ENCODE measurements at places on chromosomes 11 and 22.
A peak's percentile ranks its signal among the peaks of the same experiment; 100 is the strongest.

- DNase-seq = no peak
Observed at GRCh38 chr11:113137713-113138529, 176.5 kb upstream of the TTC12 start.

GRCh38 chr22:24424901-24425775 is 2.3 kb upstream of the ADORA2A start:
- DNase-seq = no peak

DNA sequence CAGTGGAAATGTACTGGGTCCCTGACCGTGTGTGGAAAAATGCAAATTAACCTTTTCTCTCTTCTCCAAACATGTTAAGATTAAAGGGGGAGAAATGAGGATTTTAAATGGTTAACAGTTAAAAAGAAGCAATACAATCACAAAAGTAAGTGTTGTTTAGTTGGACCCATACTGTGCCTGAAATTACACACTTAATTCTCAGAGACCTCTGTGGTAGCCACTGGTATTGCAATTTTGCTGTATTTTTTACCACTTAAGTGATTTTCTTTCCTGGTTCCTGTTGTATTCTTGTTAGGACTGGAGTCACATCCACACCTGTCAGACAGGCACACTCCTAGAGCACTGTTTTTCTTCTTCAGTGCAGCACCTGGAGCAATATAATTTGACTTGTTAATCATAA is 179.6 kb upstream of the PDGFD start:
- DNase-seq = no peak

DNA sequence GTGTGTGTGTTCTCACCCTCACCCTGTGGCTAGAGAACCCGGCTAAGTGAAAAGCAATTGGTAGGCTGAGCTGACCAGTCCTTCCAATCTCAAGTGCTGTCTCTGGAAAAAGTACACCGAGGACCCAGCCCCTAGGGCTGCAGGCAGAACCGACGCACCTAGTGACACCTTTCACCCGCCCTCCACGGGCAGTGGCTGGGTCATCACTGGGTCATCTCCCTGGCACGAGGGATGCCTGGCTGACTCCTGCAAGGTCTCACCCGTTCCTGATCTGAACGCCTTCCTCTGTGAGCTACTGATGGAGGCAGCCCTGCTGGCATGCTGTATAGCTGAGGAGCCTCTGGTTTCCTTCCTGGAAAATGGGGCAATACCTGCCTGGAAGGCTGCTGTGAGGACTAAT is 311.5 kb downstream of the NTM start:
- no peak for DNase-seq

GRCh38 chr11:1938343-1939005 is 8.7 kb upstream of the MRPL23 start:
- DNase-seq = no peak

DNA sequence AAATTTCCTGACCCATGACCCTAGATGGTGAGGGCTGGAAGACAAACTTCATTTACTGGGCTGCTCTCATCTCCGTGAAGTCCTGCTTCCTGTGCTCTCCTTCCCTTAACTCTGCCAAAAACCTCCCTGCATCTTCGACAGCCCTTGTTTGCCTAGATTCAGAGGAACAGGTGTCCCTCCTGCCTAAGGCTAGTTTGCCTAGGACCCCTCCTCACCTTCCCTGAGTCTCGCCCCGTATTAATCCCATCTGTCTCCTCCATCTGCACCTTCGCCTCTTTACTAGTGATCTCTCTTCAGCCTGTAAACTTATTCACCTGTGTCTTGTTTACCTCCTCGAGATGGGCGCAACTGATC is 33.1 kb downstream of the EIF3F start:
- DNase-seq = no peak

- no peak for DNase-seq
Observed at GRCh38 chr22:48233586-48233985, 1471.1 kb downstream of the TBC1D22A start.

DNA sequence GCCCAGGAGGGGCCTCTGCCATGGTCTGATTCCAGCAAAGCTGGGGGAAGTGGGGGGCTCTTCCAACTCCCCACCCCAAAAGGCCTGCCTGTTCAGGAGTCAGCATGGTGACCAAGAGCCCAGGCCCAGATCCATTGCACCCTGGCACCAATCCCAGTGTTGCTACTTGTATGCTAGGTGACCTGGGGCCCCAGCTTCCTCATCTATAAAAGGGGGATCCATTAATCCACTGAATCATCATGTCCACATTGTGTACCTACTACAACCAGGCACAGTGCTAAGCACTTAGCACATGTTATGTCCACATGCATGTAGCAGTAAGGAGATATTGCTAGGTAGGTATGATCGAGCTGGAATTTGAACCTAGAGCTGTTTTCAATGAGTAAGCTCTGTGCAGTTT is 2.0 kb downstream of the SYT12 start:
- no peak for DNase-seq

DNA sequence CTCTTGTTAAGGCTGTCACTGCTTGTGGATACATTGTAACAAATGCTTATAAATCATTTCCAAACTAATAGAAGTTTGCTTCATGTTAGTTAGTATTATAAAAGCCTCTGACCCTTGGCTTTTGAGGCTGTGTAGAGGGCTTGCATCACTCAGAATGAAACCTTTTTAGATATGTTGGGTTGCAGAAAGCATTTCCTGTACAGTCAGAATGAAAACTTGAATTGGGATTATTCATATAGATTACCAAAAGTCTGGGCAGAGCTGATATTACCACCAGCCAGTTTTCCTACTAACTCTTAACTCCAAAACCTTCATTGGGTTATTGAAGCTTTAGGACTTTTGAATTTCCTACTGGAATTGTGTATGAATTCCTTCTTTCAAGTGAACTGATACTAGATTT is 12.0 kb downstream of the KMT2A start:
- no peak for DNase-seq

- DNase-seq = no peak
Observed at GRCh38 chr11:120775986-120776951, 247.6 kb upstream of the TBCEL start.

- DNase-seq = no peak
Observed at GRCh38 chr11:103581760-103582159, 454.7 kb upstream of the DDI1 start.

DNA sequence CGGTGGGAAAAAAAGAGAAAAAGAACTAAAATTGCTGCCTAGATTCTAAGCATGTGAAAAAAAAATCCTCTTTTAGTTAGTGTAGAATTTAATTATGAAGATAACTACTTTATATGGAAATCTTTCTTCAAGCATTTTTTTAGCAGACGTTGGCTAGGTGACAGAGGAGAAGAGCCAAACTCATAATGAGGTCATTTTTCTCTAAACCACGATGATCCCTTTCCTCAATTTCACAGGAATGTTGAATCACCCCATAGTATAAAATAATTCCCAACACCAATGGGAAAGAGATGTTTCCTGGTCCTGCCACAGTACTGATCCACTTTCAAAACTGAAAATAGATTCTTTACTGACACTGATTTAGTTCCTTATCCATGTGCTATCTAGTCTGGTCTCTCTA is 319.8 kb downstream of the DLG2 start:
- DNase-seq = peak; percentile 25

DNA sequence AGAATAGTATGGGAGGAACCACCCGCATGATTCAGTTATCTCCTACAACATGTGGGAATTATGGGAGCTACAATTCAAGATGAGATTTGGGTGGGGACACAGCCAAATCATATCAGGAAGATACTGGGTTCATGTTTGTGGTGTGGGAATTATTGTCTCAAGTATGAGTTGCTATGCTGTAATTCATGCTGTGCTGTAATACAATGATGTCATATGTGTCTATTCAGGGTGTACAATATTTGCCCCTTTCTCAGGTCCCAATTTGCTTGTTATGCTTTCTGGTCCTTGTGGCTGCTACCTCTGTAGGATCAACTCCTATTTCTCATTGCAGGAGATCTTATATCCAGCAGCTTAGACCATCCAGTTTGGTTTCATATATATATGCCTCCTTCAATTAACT is 52.2 kb upstream of the ARHGAP20 start:
- no peak for DNase-seq

DNA sequence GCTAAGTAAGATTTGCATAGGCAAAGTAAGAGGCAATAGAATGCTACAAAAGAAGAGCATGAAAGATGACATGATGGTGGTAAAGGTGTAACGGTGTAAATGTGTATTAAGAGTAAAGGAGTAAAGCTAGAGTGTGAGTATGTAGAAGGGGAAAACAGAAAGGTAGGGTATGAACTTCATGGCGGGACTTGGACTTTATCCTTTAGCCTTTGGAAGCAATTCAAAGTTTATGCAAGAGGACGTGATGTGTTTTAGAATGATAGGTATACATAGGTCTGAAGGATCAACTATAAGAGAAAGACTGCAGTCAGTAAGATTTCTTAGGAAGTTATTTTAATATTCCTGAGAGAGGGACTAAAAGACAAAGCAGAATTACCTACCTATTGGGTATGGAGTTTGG is 358.0 kb upstream of the FAT3 start:
- DNase-seq = no peak

- DNase-seq = no peak
Observed at GRCh38 chr11:14619603-14620531, 23.7 kb upstream of the PDE3B start.

DNA sequence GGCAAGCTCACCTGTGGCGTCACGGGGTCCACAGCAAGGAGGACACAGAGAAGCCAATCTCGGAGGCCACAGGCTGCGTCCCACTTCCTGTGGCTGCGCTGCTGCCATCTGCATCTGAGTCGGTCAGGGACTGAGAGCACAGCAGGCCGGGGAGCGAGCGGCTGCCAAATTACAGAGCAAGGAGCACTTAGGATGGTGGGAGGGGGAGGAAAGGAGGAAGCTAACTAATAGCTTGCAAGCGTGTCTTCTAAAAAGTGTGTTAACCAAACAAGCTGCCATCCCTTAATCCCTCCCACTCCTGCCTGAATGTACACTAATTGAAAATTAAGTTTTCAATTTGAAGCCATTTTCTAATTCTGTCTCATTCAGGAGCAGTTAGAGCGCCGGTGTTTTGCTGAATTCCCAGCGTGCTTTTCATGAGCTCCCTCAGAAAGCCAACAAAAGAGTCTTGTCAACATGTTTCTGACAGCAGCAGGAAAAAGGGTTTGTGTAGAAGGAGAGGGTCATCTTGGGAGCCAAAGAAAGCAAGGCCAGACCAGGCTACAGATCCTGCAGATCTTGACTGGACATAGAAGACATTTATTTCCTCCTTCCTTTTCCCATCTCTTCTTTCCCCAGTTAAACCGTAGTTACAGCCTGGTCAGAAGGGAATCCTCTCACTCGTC is 42.4 kb upstream of the API5 start:
- peak; percentile 79 for DNase-seq

- DNase-seq = no peak
Observed at GRCh38 chr11:38019072-38019775, 1421.2 kb upstream of the RAG2 start.

- DNase-seq = peak; percentile 89
Observed at GRCh38 chr22:35477911-35478582, 62.6 kb upstream of the RASD2 start.

GRCh38 chr22:46795140-46795539 is 32.7 kb downstream of the TBC1D22A start:
- no peak for DNase-seq

DNA sequence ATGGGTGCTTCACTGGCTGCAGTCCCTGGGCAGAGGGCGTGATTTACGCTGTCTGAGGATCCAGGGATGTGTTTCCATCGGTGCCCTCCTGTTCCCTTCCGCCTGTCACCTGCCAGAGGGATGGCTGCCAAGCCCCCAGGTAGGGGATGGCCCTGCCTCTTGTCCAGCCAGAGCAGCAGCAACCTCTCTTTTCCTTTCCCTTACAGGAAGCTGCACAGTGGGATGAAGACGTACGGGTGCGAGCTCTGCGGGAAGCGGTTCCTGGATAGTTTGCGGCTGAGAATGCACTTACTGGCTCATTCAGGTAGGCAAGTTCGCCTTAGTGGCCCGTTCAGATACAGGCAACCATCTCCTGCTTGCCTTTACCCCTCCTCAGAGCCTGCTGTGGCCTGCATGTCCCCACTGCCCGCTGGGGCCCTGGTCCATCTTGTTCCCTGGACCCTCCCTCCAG is 96.6 kb downstream of the ZBTB16 start:
- DNase-seq = no peak

- DNase-seq = no peak
Observed at GRCh38 chr11:19379465-19379864, 138.7 kb upstream of the E2F8 start.

- no peak for DNase-seq
Observed at GRCh38 chr11:11717064-11717725, 95.4 kb upstream of the GALNT18 start.

DNA sequence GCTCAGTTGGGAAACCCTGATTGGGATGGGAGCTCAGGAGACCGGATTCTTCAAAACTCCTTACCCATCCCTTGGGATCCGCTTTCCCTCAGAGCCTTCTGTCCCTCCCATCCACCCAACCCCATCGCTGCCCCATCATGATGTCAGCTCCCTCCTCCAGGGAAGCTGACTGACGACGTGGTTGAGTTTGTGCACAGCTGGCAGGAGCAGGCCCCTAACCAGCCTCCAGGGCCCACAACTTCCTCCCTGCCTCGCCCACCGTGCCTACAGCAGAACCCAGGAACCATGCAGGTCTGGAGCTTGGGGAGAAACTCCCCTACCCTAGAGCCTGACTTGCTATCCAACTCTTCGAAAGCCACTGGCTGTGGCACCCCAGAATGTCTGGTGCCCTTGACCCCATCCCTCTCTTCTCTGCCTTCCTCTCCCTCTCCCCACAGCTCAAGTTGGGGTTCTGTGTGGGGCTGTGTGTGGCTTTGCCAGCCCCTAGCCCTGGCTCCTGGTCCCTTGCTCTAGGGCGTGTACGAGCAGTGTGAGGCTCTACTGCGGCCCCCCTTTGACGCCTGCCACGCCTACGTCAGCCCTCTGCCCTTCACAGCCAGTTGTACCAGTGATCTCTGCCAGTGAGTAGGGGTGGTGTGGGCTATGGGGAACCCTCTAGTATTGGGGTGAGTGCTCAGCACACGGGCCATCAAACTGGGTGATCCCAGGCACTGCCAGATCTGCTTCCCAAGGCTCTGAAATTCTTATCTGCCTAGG is 11.1 kb downstream of the OTOG start:
- no peak for DNase-seq

- DNase-seq = no peak
Observed at GRCh38 chr11:34339149-34340064, 18.4 kb downstream of the ABTB2 start.

GRCh38 chr11:8934742-8935488 is 2.2 kb upstream of the C11orf16 start:
- no peak for DNase-seq

GRCh38 chr11:96257972-96258934 is 84.7 kb downstream of the MAML2 start:
- peak; percentile 54 for DNase-seq

- no peak for DNase-seq
Observed at GRCh38 chr11:89922195-89922660, at the start of gene TRIM49D1. Gene TRIM49D1, minus strand, starts transcription at chr11:89922245. Its CDS starts 4,535 bp downstream, at chr11:89917710.

- DNase-seq = peak; percentile 7
Observed at GRCh38 chr11:58334708-58335107, 24.2 kb downstream of the OR5B17 start.

DNA sequence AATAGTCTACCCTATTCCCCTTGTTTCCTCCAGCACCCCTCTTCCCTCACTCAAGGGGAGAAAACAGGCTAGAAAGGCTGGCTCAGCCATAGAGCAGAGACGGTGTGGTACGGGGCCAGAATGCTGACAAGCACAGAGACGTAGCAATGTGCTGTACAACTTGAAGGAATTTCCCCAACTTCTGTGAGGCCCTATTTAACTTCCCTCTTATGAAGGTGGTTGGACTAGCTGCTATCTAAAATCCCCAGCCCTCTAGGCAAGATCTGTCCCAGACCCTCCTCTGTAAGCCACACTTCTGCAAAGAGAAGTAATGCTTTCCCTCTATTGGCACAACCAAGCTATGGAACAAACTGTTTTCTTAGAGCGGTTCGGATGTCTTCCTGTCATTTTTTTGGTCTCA is 37.8 kb downstream of the PLEKHA7 start:
- no peak for DNase-seq

Data from muscle of back (tissue), 13 donors.